Renal cortical epithelial cell (primary cell): ENCODE measurements at places on chromosomes 5 and 9. TPM values are rescaled to one million over a fixed set of nuclear protein-coding genes. Genes with fewer than 3 reads are reported as not detected.

GADD45G gene
- 0.20 TPM in 1 of 2 replicates, not detected in the other for total RNA-seq

TNFSF15 gene
- total RNA-seq: 1.3 and 7.3 TPM in 2 replicates

BAAT gene
- total RNA-seq: 0.94 and 1.6 TPM in 2 replicates

SYK gene
- total RNA-seq: 7.9 and 11.8 TPM in 2 replicates

OR13J1 gene
- not detected in 2 replicates for total RNA-seq

MORN5 gene
- 0.85 TPM in 1 of 2 replicates, not detected in the other for total RNA-seq

BHMT2 gene
- 20.3 and 34.6 TPM in 2 replicates for total RNA-seq

EIF4E1B gene
- total RNA-seq: not detected in 2 replicates

RASGEF1C gene
- not detected in 2 replicates for total RNA-seq

NRARP gene
- total RNA-seq: 0.55 and 1.0 TPM in 2 replicates

INSYN2B gene
- total RNA-seq: 0.52 and 1.5 TPM in 2 replicates

FYB1 gene
- total RNA-seq: 0.25 TPM in 1 of 2 replicates, not detected in the other

ARL14EPL gene
- 0.20 TPM in 1 of 2 replicates, not detected in the other for total RNA-seq

PTGDS gene
- 0.45 TPM in 1 of 2 replicates, not detected in the other for total RNA-seq

ACER2 gene
- total RNA-seq: 4.5 and 13.4 TPM in 2 replicates

LNPEP gene
- total RNA-seq: 72.9 and 122 TPM in 2 replicates

HTR4 gene
- total RNA-seq: not detected in 2 replicates

ACTL7B gene
- not detected in 2 replicates for total RNA-seq

TRIO gene
- 205 and 408 TPM in 2 replicates for total RNA-seq

FCN2 gene
- not detected in 2 replicates for total RNA-seq

GNA14 gene
- 0.10 and 0.17 TPM in 2 replicates for total RNA-seq

LIX1 gene
- 0.17 and 1.2 TPM in 2 replicates for total RNA-seq

TXNDC8 gene
- not detected in 2 replicates for total RNA-seq

HCN1 gene
- total RNA-seq: under 0.01 TPM in 1 of 2 replicates, not detected in the other

PCDHGA7 gene
- total RNA-seq: 0.52 and 2.3 TPM in 2 replicates

TMEM174 gene
- total RNA-seq: 0.15 TPM in 1 of 2 replicates, not detected in the other

NUTM2F gene
- total RNA-seq: not detected in 2 replicates

PCDHGB4 gene
- total RNA-seq: 4.9 and 12.5 TPM in 2 replicates

ZNF189 gene
- total RNA-seq: 16.8 and 36.3 TPM in 2 replicates
